ENCODE measurements at places on chromosomes 11 and 22. TPM values are rescaled to one million over a fixed set of nuclear protein-coding genes. Genes with fewer than 3 reads are reported as not detected.

- DNase-seq, result no peak
These were observed 7.1 kb upstream of the QSER1 start for GRCh38 chr11:32885556-32885955.

DNA sequence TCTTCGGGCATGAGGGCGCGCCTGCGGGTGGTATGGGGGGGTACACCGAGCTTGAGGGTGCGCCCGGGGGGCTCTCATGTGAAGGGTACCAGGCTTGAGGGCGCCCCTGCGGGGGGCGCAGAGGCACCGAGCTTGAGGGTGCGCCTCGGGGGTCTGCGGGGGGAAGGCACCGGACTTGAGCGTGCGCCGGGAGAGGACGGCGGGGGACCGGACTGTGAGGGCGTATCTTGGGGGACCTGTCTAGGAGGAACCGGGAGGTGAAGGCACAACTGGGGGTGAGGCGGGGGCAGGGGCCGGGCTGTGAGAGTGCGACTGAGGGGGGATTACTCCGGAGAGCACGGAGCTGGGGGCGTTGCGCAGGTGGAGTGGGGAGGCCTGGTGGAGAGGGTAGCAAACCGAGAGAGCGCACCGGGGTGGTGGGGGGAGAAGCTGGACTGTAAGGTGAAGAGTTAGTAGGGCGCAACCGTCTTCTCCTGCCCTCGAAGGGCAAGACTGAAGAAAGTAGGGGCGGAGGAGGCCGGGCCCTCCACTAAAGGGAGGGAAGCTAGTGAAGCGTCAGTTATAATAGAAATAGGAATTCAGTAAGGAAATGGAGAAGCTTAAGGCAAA is 1.1 kb upstream of the DDX6 start:
- DNase-seq, result peak; percentile 2

GRCh38 chr11:129972611-129973010 is 30.0 kb downstream of the PRDM10 start:
- DNase-seq, result no peak

DNA sequence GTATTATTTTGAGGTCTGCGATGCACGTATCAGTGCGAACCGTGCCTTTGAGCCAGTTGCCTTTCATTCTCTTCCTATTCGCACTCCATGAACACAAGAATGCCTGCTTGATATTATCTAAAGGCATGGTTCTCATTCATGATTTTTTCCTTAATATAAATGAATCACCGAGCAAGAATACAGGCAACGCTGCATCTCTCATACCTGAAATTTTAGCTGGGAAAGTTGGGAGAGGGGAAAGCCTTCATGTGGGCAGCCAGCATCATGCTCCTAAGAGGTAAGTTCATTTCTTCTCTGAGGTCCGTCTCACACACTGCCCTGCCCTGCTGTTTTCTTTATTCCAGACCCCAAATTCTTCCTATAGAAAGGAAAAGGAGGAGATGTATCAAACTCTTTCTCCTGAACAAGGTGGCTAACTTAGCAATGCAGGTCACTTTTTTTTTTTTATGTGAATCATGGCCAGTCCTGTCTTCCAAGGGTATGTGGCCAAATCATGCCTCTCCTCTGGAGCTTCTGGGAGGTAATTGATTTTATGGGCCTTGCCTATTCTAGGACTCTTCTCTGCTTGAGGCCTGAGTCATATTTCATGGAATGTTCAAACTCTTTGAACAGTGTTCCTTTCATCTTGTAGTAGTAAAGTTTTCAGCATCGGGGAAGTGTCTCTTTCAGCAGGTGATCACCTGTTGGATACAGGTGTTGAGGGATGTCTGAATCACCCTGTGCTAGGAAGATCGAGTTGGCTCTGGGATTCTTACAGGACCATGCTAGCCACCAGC is 3.2 kb downstream of the GLB1L2 start:
- no peak for DNase-seq

DNA sequence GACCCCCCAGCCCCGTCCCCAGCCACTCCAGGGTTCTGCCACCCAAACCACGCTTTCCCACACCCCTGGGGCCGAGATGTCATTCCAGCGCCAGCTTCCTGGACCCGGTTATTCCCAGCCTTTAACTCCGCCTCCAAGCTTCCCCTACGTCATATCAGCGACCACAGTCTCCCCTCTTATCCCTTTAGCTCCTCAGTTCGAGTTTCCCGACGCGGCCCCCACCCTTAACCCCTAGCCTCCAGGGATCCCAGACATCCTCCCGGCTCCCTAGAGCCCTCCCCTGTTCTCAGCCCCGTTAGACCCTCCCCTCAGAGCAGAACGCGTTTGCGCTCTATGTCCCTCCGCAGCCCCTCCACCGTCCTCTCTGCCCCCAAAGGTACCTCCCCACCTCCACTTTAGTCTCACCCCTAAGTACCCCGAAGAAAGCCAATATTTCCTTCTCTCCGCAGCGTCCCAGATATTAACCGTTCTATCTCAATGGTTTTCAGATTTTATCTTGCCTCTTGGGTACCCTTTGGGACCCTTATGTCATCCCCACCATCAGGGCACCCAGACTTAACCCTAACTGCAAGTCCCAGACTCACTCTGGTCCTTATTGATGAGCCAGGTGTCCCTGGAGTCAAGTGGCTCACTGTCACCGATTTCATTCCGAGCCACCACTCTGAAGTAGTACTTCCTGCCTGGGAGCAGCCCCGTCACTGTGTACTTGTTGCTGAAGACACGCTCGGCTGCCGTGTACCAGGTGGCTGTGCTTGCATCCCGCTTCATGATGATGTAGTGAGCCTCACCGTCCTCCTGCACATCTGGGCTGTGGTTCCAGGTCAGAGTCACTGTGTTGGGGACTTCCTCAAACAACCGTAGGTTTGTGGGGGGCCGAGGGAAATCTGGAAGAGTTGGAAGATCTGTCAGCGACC is 8.0 kb downstream of the TMEM86A start:
- peak; percentile 41 for DNase-seq

DNA sequence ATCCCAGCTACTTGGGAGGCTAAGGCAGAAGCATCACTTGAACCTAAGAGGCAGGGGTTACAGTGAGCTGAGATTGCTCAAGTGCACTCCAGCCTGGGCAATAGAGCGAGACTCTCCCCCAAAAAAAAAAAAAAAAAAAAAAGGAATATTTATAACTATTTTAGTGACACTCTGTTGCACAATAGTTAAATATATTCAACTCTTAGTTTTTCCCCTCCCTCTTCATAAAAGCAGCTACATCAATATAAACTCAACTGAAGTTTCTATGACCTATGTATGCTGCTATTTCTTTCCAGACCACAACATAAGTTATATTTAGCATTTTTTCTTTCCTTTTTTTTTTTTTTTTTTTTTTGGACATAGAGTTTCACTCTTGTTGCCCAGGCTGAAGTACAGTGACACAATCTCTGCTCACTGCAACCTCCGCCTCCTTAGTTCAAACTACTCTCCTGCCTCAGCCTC is 19.2 kb downstream of the CELF1 start:
- DNase-seq, result no peak

GRCh38 chr11:16812274-16812673 is 73.8 kb downstream of the C11orf58 start:
- DNase-seq, result no peak

DNA sequence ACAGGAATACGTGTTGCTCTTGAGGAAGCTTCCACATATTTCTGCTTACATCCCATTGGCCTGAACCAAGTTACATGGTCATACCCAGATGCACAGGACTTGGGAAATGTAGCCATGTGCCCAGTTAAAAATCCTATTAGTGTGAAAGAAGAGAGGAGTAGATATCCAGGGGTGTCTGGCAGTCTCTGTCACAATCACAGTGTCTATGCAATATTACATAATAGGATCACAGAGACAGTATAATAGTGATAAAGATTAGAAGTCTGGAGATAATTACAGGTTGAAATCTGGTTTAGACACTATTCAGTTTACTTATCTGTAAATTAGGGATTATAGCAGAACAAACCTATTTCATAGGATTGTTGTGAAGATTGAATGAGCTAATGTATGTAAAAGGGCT is 62.6 kb upstream of the SLC6A5 start:
- DNase-seq, result no peak

NTM gene
- total RNA-seq, result 41.5 TPM

Data from myocyte (in vitro differentiated cells).